Effector CD4-positive, alpha-beta T cell (primary cell): ENCODE measurements at places on chromosomes 11 and 22.

GRCh38 chr11:64608046-64608445 lies 17.0 kb downstream of the SLC22A12 start:
- DNase-seq, result no peak

DNA sequence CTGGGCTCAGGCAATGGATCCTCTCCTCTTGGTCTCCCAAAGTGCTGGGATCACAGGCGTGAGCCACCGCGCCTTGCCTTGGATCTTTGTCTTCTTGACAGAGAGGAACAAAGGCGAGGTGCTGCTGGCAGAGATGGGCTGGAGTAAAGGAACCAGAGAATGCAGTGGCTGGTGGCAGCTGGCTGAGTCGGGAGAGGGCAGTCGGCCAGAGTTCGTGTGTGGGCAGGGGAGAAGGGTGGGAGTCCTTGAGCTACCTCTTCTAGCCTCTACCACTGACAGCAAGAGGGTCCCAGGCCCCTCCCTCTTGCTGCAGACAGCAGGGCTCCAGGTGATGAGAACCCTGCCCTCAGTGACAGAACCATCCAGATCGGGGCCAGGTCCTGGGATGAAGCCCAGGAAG lies 86.2 kb upstream of the LINC01488 start:
- no peak for DNase-seq

GRCh38 chr11:89537936-89538335 lies 46.8 kb upstream of the NOX4 start:
- DNase-seq, result no peak

DNA sequence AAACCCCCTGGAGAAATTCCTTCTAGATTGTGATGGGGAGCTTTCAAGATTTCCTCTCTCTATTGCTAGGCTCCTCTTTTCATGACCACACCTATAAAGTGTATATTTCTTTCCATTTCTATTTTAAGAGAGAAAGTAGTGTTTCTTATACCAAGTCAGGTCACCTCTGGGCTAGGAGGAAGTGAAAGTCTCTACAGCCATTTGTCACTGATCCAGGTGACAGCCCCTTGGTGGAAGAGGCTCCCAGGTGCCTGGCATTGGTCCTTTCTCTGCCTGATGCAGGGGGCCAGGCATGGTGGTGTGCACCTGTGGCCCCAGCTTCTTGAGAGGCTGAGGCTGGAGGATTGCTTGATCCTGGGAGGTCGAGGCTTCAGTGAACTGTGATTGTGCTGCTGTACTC lies 64.7 kb downstream of the DHCR7 start:
- DNase-seq, result no peak

GRCh38 chr11:3051196-3052108 lies 5.8 kb downstream of the CARS1 start:
- DNase-seq, result no peak

DNA sequence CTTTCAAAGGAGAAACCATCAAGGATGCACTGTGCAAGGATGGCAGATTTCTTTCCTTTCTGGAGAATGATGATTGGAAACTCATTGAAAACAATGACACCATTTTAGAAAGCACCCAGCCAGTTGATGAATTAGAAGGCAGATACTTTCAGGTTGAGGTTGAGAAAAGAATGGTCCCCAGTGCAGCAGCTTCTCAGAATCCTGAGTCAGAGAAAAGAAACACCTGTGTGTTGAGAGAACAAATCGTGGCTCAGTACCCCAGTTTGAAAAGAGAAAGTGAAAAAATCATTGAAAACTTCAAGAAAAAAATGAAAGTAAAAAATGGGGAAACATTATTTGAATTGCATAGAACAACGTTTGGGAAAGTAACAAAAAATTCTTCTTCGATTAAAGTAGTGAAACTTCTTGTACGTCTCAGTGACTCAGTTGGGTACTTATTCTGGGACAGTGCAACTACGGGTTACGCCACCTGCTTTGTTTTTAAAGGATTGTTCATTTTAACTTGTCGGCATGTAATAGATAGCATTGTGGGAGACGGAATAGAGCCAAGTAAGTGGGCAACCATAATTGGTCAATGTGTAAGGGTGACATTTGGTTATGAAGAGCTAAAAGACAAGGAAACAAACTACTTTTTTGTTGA lies 9.8 kb downstream of the FAM111A start:
- no peak for DNase-seq

- DNase-seq, result no peak
These were observed 82.2 kb upstream of the SEPTIN5 start for GRCh38 chr22:19631899-19632667.

DNA sequence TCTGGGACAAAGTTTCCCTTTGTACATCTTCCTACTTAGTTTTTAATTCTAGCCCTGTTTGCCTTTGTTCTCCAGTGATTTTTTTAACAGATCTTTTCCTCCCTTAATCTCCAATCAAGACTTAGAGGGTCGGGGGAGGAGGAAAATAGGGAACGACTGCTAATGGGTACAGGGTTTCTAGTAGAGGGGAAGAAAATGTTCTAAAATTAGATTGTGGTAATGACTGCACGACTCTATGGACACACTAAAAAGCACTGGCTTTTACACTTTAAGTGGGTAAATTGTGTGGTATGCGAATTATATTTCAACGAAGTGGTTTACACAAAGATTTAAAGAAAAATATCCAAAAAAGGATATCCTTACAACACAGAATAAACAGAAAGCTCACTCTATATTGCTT lies 110.0 kb upstream of the SPON1 start:
- DNase-seq, result no peak

- no peak for DNase-seq
These were observed 16.0 kb upstream of the FEZ1 start for GRCh38 chr11:125512106-125512505.

GRCh38 chr11:33790040-33790439 lies 15.7 kb upstream of the FBXO3 start:
- no peak for DNase-seq

DNA sequence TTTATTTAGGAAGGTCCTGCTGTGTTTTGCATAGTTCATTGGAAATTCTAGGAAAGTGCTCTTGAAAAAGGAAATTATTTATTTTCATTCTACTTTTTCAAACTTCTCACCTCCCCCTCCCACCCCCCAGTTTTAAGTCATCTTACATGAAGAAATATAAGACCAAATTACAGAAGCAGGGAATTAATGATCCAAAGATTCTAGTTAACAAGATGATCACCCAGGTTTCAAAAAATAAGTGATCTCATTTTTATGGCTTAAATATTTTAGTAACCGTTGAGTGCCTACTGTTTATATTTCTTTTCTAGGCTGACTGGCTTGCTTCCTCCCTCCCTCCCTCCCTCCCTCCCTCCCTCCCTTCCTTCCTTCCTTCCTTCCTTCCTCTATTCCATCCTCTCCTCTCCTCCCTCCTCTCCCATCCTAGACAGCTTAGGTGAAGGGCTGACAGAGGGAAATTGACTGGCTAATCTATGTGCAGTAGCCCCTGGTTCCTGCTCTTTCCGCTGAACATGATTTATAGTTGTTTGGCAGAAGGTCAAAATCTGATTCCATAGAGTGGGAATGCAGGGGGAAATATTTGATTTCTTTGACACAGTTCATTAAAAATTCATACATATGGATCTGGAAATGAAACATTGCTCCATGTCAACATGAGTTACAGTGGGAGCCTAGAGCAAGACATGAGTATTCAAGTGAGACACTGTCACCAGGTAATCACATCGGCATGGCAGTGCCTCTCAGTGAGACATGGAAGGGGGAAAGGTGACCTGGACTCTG lies 123.4 kb downstream of the COMMD9 start:
- no peak for DNase-seq

DNA sequence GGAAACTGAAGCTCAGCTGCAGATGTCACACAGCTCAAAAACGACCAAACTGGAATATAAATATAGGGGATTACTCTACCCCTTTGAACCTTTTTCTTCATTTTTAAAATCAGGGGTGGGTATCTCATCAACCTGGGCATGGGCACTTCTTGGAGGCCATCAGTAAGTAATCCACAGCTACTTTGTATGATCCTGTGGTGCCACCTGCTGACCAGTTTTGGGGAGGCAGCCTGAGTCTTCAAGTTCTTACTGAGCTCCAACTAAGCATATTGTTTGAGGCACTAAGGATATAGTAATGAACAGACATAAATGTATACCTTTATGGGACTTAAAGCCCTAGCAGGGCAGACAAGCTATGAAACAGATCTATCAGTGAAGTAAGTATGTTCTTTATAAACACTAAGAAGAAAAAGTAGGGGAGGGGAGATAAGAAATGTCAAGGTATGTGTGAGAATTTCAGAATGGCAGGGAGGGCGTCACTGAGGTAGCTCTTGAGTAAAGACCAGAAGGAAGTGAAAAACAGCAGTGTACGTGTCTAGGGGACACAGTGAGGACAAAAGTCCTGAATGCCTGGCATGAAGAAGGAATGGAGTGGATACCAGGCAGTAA lies 18.4 kb downstream of the TUB start:
- peak; percentile 59 for DNase-seq

- DNase-seq, result no peak
These were observed 7.1 kb upstream of the ATG16L2 start for GRCh38 chr11:72807021-72807693.

- DNase-seq, result no peak
These were observed 134.2 kb downstream of the CCDC81 start for GRCh38 chr11:86508604-86509587.

- no peak for DNase-seq
These were observed 39.8 kb upstream of the TOP3B start for GRCh38 chr22:22022255-22022840.

GRCh38 chr11:44159848-44160721 lies 64.6 kb downstream of the EXT2 start:
- no peak for DNase-seq

- no peak for DNase-seq
These were observed 137.3 kb upstream of the SORL1-AS1 start for GRCh38 chr11:121589946-121590537.

- no peak for DNase-seq
These were observed 73.0 kb upstream of the VPREB1 start for GRCh38 chr22:22171357-22172218.

- DNase-seq, result no peak
These were observed 4.3 kb upstream of the CARNS1 start for GRCh38 chr11:67410984-67411784.

DNA sequence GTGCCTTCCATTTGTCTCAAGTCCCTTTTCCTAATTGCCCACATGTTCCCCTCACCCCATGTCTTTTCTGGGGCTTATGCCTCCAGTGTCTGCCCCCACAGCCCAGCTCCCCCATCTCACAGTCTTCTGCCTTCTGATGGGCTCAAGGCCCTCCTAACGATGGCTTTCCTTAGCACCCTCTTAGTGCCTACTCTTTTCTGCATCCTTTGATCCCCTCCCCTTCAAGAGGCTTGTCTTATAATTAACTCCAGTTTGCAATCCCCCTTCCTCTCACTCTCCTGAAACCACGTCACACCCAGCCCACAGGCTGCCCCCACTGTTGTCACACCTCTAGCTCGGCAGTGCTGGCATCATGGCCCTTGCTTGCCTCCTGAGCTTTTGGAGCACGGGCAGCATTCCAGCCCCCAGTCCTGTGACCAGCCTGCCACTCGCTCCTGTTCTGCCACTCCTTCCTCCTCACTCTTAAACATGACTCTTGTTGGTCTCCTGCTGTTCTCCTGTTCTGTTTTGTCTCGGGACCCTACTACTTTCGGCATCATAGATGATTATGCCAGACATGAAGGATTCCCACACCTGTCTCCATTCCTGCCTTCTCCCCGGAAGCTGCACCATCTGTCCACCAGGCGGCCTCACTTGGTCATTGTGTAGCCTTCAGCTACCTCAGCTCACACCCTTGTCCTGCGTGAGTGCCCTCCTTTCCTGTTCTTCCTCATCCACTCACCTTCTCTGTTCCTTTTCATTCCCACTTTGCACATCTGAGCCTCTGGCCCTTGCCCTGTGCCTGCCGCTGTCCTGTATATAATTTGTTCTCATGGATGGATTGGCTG lies 26.1 kb downstream of the UBE2L3 start:
- DNase-seq, result no peak

DNA sequence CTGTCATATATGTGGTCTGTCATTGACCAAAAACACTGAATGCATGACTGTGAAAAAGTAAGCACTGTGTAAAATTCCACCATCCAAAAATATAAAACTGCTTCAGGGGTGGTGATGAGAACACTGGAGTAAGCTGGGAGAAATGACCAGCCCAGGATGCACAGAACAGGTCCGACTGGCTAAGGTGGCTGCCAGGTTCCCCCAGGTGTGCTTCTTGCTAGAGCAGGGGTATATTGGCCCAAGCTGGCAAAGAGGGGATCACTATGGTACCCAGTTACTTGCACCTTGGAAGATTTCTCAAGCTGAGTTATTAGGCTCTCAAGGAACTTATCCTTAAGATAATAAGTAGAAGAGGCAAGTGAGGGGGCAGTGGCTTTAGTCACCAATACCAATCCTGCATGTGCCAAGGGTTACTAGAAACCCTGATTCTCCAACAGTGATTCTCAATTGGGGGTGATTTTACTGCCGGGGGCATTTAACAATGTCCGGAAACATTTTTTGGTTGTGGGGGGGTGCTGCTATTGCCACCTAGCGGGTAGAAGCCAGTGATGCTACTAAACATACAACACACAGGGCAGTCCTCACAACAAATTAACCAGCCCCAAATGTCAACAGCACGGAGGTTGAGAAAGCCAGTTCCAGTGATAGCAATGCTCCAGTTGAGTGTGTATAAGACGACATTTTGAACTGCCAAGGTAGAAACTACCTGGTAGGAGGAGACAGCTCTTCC lies 15.7 kb downstream of the SNU13 start:
- no peak for DNase-seq

- DNase-seq, result no peak
These were observed 27.9 kb downstream of the RPL3 start for GRCh38 chr22:39291523-39291922.

DNA sequence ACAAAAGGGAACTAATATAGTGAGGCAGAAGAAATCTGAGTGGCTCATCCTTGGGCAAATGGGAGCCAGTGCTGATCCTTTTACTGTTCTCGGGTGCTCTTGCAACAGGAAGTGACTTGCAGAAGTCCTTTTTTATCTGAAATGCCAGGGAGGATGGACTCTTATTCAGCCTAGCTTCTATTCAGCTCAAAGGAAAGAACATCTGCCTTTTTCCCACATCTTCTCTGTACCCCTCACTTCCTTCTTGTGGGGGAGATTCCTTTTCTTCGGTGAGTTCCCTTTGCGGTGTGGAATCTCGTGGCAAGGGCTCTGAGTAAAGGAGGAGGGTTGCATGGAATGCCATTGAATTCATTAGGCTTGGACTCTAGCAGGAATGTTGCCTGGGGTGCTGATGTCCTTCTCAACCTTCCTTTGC lies 76.2 kb downstream of the ZBTB16 start:
- DNase-seq, result no peak

DNA sequence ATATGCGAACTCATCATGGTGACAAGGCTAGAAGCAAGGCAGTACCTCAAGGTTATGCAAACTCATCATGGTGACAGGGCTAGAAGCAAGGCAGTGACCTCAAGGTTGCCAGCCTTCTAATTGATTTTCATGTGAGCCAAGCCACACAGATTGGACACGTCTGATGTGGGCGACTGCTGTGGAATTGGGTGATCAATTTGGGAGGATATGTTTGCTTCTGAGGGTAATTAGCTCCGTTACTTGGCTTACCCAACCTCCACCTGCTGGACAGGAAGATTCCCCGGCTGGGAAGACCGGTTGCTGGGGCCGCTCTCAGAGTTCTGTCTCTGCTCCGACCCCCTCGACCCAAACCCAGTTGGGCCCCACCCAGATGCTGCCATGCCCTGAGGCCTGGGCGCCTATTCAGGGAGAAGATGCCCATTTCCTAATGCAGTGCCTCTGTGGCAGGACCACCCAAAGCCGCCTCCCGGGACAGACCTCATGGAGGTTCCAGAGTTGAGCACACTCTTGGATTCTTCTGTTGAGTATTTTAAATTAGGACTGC lies 69.9 kb upstream of the SHANK2 start:
- no peak for DNase-seq
